Myometrial cell (primary cell): ENCODE measurements at places on chromosomes 5 and 9. TPM values are rescaled to one million over a fixed set of nuclear protein-coding genes. Genes with fewer than 3 reads are reported as not detected.

MORN5 gene
- not detected in 2 replicates for total RNA-seq

IFNA2 gene
- not detected in 2 replicates for total RNA-seq

PCDHB15 gene
- total RNA-seq, result 0.35 TPM in 1 of 2 replicates, not detected in the other

RANBP3L gene
- not detected in 2 replicates for total RNA-seq

JAKMIP2 gene
- 5.2 and 8.3 TPM in 2 replicates for total RNA-seq

TAS2R1 gene
- total RNA-seq, result not detected in 2 replicates
